ENCODE measurements at places on chromosomes 6 and 20. TPM values are rescaled to one million over a fixed set of nuclear protein-coding genes. Genes with fewer than 3 reads are reported as not detected.
A peak's percentile ranks its signal among the peaks of the same experiment; 100 is the strongest.

DNA sequence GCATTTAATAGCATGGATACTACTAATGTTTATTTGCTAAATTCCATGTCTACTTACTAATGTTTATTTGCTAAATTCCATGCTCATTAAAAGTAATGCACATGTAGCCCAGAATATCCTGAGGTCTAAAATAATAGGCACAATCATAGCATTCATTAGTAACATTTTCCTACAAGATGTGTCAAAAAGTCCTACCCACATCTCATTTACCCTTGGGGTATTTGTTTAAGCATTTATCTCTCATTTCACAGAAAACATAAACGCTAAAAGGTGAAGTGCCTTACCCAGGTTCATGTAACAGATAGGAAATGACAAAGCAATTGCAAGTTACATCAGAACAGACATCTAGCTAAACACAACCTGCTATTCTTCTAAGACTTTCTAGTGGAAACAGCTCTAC is 457.1 kb downstream of the HACE1 start:
- H3K4me3 ChIP-seq, result no peak overlapping the region
- H3K36me3 ChIP-seq, result no peaks in the 10 kb centered on the region
- H3K27me3 ChIP-seq, result no peaks in the 10 kb centered on the region
- H3K4me1 ChIP-seq, result no peaks in the 10 kb centered on the region

- DNase-seq, result no peak
- H3K4me1 ChIP-seq, result no peaks in the 10 kb centered on the region
- H3K27ac ChIP-seq, result peak overlapping the region; percentile 20
Observed at GRCh38 chr6:168949981-168950857, 303.4 kb downstream of the THBS2 start.

DNA sequence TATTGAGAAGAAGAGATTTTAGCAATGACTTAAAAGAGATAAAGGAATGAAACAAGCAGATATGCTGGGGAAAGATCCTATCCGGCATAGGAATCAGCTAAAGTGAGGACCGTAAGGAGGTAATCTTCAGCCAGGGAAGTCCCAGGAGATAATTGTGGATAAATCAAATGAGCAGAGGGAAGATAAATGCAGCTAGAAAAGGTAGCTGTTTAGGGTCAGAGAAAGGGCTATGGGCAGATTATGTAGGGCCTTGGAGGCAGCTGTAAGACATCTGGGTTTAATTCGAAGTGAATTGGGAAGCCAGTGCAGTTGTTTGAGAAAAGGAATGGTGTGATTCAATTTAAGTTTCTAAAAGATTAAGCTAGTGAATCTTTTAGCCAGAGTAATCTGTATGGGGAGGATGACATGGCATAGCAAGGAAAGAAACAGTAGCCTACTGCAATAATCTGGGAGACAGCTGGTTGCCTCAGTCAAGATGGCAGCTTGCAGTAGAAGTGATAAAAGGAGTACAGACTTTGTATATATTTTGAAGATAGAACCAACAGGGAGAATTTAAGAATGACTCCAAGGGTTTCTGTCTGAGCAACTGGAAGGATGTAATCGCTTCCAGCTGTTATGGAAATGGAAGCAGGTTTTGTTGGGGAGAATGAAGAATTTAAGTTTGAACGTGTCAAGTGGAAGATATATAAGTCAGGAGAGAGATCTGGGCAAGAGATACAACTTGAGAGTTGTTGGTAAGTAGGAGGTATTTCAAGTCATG is 552.3 kb upstream of the FLRT3 start:
- no peak overlapping the region for H3K4me3 ChIP-seq
- no peak for DNase-seq
- no peaks in the 10 kb centered on the region for H3K27me3 ChIP-seq
- no peaks in the 10 kb centered on the region for H3K36me3 ChIP-seq

DNA sequence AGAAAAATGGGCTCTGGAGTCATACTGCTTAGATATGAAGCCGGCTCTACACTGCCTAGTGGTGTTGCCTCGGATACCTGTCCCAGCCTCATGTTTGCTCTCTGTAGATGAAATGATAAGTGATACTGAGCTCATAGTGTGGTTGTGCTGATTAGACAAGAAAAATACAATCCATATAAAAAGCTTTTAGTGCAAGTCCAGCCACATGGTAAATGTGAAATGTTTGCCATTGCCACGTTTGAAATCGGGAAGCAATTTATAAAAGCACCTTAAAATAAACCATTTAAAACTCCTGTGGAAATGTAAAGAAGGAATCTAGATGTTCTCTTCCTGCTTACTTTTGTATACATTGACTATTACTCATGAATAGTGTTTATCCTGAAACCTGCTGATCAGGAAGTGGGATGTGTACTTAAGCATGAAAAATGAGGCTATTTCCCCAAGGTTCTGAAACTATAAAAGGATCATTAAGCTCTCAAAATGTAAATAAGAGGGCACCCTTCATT is 13.1 kb upstream of the PBOV1 start:
- no peak overlapping the region for H3K4me3 ChIP-seq
- H3K4me1 ChIP-seq, result no peaks in the 10 kb centered on the region
- no peaks in the 10 kb centered on the region for H3K36me3 ChIP-seq
- no peak for DNase-seq
- no peaks in the 10 kb centered on the region for H3K27me3 ChIP-seq

Gene DOK5
- total RNA-seq, result not detected

GRCh38 chr6:4599924-4600323 is 176.3 kb upstream of the CDYL start:
- DNase-seq, result no peak
- H3K36me3 ChIP-seq, result no peaks in the 10 kb centered on the region
- no peak overlapping the region for H3K4me3 ChIP-seq
- H3K27me3 ChIP-seq, result no peaks in the 10 kb centered on the region

DNA sequence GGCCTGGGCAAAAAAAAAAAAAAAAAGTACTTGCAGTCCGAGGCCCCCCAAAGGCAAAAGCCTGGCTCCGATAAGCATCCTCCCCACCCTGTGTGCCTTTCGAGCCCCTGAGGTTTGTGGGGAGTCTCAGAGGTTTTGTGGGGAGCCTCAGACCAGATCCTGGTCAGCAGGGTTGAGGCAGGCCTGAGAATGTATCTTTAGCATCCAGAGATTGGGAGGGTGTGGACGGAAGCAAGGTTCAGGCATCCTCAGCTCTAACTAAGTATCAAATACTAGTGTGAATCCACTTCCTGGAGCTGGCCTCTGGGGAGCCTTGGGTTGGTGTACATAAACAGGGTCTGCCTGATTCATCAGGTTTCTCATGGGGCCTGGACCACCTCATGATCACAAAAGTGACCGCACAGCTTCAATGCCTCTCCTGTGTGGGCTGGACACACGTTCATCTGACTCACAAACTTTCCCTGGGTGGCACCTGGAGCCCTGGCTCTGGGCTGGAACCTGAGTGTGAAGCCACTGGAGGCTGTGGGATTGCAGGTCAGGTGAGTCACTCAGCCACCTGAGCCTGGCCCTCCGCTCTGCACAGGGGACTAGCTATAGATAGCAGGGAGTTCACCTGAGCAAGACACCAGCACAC is 24.4 kb downstream of the PCMTD2 start:
- H3K27ac ChIP-seq, result no peak overlapping the region
- no peaks in the 10 kb centered on the region for H3K27me3 ChIP-seq
- H3K4me1 ChIP-seq, result no peaks in the 10 kb centered on the region
- no peaks in the 10 kb centered on the region for H3K36me3 ChIP-seq
- no peak for DNase-seq

DNA sequence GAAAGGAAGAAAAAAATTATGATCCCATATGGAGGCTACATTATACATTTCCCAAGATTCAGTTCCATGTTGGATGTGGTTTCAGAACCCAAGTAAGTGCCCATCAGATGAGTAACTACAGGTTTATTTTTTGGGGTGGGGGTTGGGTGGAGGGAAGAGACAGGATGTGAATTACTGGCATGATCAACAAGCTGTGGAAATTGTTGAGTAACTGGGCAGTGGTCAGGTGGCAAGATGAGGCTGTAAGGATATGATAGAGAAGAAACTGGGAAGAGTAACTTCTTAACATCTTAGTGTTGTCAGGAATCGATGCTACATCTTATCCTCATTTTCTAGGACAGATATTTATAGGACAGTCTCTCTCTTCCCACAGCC is 153.5 kb downstream of the CFAP61 start:
- H3K36me3 ChIP-seq, result no peaks in the 10 kb centered on the region
- no peak overlapping the region for H3K27ac ChIP-seq
- H3K4me3 ChIP-seq, result no peak overlapping the region
- DNase-seq, result no peak
- H3K4me1 ChIP-seq, result no peaks in the 10 kb centered on the region
- no peaks in the 10 kb centered on the region for H3K27me3 ChIP-seq

Gene SNTA1
- 14.0 TPM for total RNA-seq

GRCh38 chr20:40849456-40849855 is 160.4 kb upstream of the MAFB start:
- no peaks in the 10 kb centered on the region for H3K27me3 ChIP-seq
- no peak for DNase-seq
- H3K36me3 ChIP-seq, result no peaks in the 10 kb centered on the region
- no peak overlapping the region for H3K4me3 ChIP-seq
- no peak overlapping the region for H3K27ac ChIP-seq
- H3K4me1 ChIP-seq, result no peaks in the 10 kb centered on the region

GRCh38 chr6:157811476-157812173 is 11.4 kb upstream of the SNX9 start:
- H3K27ac ChIP-seq, result no peak overlapping the region
- no peak for DNase-seq
- peaks cover 8% of the 10 kb centered on the region for H3K4me1 ChIP-seq
- H3K4me3 ChIP-seq, result no peak overlapping the region

Gene HTR1E
- not detected for total RNA-seq

DNA sequence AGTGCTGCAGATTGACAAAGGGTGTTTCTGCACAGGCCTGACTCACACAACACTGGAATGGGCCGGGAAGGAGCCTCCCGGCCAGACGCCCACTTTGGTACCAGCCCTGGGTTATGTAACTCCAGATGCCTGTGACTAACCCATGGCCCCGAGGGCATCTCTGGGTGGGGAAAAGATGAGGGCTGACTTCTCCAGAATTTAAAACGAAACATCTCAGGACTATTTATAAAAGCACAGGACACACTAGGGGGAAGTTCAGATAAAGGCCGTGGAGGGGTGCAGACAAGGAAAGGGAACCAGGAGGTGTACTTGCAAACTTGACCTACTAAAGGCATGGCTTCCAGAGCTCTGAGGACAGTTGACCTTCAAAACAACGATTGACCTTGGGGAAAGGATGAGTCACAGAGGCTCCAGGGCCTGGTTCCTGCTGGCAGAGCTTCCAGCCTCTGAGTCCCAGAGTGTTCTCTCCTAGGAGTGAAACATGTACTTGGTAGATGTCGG is 196.9 kb downstream of the NFATC2 start:
- no peaks in the 10 kb centered on the region for H3K36me3 ChIP-seq
- H3K27me3 ChIP-seq, result no peaks in the 10 kb centered on the region
- DNase-seq, result no peak
- no peak overlapping the region for H3K4me3 ChIP-seq

DNA sequence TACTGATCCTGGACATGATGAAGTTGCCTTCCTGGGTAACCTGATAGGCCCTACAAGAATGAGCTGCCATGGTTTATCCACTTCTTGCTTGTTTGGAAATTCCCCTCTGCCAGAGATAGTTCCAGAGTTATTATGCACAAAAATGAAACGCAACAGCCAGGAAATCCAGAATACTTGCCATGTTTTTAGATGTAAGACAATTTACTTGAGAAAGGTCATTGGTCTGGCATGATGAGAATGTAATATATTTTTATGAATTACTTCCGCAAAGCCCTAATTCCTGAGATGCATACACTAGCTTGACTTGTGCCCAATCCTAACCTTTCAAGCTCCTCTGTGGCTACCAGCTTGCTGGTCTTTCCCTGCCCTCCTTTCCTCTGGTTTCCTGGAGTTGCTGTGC is 27.9 kb upstream of the NT5E start:
- no peak for DNase-seq
- H3K36me3 ChIP-seq, result no peaks in the 10 kb centered on the region
- H3K27me3 ChIP-seq, result no peaks in the 10 kb centered on the region
- no peak overlapping the region for H3K4me3 ChIP-seq

DNA sequence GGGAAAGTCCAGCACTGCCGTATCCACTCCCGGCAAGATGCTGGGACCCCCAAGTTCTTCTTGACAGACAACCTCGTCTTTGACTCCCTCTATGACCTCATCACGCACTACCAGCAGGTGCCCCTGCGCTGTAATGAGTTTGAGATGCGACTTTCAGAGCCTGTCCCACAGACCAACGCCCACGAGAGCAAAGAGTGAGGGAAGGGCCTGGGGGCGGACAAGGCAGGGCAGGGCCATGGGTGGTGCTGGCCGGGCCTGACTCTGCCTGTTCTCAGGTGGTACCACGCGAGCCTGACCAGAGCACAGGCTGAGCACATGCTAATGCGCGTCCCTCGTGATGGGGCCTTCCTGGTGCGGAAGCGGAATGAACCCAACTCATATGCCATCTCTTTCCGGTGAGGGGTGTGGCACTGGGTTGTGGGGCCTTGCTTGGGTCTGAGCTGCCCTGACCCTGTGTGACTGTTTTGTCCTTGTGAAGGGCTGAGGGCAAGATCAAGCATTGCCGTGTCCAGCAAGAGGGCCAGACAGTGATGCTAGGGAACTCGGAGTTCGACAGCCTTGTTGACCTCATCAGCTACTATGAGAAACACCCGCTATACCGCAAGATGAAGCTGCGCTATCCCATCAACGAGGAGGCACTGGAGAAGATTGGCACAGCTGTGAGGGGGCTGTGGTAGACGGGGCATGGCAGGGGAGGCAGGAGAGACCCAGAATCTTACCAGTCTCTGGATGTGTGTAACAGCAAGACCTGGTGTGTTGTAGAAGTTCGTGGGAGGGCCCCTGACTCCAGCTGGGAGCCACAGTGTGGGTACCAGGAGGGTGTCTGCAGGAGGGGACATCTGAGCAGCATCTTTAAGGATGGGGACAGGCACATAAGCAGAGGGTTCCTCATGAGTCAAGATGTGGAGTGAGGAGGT is 29.1 kb downstream of the PLCG1 start:
- H3K27ac ChIP-seq, result no peak overlapping the region
- peaks cover 6% of the 10 kb centered on the region for H3K4me1 ChIP-seq
- H3K36me3 ChIP-seq, result peaks cover 90% of the 10 kb centered on the region

GRCh38 chr6:100347901-100348550 is 116.7 kb downstream of the SIM1 start:
- H3K4me3 ChIP-seq, result no peak overlapping the region
- no peaks in the 10 kb centered on the region for H3K36me3 ChIP-seq
- no peak for DNase-seq
- no peaks in the 10 kb centered on the region for H3K27me3 ChIP-seq
- H3K4me1 ChIP-seq, result no peaks in the 10 kb centered on the region

DNA sequence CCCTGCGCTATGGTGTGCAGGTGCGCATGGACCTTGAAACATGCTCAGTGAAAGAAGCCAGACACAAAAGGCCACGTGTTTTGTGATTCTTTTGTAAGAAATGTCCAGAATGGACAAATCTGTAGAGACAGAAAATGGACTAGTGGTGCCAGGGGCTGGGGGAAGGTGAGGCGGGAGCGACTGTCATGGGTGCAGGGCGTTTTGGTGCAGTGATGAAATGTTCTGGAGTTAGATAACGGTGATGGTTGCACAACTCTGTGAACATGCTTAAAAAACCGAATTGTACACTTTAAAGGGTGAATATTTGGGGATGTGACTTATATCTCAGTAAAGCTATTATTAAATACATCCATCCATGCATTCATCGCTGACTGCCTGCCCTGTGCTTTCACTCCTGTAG is 31.7 kb upstream of the NTSR1 start:
- no peak overlapping the region for H3K4me3 ChIP-seq
- H3K27me3 ChIP-seq, result no peaks in the 10 kb centered on the region
- no peaks in the 10 kb centered on the region for H3K4me1 ChIP-seq
